ENCODE measurements at places on chromosomes 12 and 14.
A peak's percentile ranks its signal among the peaks of the same experiment; 100 is the strongest.

GRCh38 chr12:63362791-63363190, 211.8 kb upstream of the AVPR1A start:
- no peak for DNase-seq

- no peak for DNase-seq
Observed at GRCh38 chr14:22781301-22781991, 15.0 kb downstream of the OXA1L start.

- no peak for DNase-seq
Observed at GRCh38 chr12:63305901-63306875, 155.2 kb upstream of the AVPR1A start.

GRCh38 chr12:105348561-105348960, 18.1 kb downstream of the C12orf75 start:
- DNase-seq: no peak

- DNase-seq: peak; percentile 36
Observed at GRCh38 chr12:132827763-132828703, 636 bp downstream of the GOLGA3 start.

GRCh38 chr12:118637767-118638370, 261.5 kb downstream of the SUDS3 start:
- DNase-seq: no peak

GRCh38 chr14:80055226-80055625, 156.1 kb downstream of the DIO2 start:
- DNase-seq: no peak

GRCh38 chr12:74722709-74723108, 185.1 kb downstream of the ATXN7L3B start:
- no peak for DNase-seq

DNA sequence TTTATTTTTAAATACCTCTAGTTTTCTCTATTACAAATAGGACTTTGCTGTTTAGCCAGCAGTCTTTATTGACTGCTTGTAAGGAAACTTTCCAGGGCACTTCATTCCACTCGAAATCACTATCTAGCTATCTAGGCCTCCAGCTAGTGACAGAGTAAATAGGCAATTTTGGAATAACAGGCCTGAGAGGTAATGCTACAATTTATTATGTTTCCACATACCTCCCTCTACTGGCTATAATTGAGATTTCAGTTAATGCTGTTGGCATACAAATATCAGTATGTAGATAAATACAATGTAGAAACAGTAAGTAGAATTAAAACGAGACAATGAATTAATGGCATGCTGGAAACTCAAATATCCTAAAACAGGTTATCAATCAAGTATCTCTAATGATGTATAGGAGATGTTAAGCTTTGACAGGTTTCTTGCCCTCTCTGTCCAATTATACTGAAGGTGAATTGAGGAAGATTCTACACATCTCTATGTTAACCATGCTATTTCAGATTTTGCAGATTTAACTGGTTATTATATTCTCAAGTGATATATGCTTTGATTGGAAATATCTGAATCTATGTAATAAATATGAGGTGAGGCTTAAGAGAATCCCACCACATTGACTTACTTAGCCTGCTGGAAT, 7.2 kb downstream of the DTD2 start:
- DNase-seq: peak; percentile 51

DNA sequence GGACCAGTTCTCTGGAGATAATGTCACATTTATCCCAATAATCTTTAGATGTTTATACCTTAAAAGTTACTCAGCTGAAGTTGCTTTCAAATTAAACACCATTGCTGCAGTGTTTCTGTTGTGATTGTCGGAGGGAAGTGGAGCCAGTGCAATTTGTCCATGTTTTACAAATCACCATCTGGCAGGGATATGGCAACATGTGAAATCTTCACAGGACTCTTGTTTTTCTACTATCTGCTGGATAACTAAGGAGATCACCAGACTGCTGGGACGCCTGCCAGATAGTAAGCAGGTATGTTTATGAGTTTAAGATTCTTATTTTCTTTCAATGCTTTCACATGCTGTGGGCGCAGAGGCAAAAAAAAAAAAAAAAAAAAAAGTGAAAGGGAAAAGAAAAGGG, 100.3 kb upstream of the SOX5 start:
- DNase-seq: no peak

- no peak for DNase-seq
Observed at GRCh38 chr12:54945082-54945481, 39.5 kb downstream of the TESPA1 start.

DNA sequence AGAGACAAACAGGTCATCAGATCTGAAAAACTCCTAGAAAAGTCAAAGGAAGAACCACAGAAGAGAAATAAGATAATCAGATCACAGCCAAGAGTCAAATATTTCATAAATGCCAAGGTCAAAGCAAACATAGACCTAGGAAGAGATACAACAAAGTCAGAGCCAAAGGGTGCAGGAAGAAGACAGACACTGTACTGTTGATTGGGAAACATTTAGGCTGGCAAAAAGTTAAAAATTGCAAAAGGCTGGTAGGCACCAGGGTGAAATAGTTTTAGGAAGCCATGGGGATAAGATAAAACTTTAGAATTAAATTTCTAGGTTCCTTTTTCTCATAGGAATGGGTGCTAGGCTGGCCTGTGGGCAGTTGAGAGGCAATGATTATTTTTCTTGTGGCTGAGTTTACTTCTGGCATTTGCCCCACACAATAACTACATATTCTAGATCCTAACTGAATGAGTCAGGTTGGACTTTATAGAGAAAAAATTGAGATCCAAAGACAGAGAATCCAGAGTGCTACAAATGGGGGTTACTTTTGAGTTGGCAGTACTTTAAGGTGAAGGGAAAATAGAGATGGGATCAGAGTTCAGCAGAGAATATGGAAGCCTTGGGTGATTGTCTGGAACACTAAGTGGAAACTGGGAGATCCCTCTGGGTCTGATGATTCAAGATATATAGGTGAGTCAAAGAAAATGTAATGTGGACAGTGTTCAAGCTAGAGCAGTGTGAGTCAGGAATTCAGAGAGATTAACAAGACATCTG, 215.5 kb downstream of the C12orf50 start:
- DNase-seq: no peak

DNA sequence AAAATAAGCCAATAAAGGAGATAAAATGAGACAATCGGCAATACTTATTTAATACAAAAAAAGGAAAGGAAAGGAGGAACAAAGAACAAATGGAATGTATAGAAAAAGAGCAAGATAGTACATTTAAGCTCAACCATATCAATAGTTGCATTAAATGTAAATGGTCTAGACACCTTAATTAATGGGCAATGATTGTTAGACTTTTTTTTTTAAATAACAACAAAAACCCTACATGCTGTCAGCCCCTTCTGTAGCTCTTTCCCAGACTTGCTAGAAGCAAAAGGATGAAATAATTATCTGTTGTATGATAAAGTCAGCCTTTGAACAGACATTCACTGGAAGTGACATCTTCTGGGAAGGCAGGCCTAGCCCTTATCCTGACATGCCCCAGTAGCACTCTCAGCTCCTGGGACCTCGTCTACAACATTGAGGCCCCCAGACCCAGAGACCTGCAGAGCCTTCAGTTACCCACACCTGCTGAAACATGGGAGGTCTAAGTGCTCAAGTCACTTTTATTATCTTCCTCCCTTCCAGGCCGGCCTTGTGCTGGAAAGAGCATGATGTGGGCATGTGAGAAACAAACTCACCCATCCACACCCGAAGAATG, 13.4 kb downstream of the SIVA1 start:
- DNase-seq: no peak

DNA sequence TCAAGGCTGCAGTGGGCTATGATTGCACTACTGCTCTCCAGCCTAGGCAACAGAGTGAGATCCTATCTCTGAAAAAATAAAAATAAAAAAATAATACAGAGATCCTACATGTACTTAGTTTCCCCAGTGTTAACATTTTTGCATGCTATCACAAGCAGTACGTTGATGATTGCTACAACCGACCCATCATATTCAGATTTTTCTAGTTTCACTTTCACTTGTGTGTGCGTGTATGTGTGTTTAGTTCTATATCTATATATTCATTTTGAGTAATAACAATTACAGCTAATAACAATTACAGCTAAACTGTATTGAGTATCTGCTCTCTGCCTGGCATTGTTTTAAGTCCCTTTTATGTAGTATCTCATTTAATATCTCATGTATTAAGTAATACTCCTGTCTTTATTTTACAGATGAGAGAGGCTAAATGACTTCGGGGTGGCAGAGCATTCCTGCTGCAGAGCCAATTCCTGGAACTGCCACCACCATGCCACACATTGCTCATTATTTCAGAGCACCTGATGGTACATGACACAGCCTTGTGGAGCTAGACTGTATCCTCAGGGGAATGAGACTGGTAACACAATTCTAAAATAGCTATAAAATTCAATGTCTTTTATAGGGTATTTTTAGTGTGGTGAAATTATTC, 153.1 kb downstream of the BCAT1 start:
- no peak for DNase-seq

DNA sequence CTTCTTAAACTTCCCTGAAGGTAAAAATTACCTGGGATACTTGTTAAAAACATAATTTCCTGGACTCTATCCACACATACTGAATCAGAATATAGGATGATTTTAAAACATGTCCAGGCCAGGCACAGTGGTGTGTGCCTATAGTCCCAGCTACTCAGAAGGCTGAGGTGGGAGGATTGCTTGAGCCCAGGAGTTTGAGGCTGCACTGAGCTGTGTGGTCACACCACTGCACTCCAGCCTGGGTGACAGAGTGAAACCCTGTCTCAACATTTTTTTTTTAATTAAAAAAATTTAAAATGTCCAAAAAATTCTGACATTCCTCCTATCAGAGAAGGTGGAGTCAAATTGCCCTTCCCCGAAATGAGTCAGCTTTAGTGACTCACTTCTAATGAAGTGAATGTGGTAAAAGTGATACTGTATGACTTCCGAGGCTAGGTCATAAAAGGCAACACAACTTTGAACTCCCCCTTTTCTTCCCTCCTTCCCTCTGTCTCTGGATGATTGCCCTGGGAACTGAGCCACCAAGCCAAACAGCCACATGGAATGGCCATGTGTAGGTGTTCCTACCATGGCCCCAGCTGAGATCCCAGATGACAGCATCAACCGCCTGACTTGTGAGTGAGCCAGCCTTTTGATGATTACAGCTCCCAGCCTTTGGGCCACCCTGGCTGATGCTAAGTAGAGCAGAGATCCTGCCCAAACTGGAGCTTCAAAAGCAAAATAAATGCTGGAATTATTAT, 36.3 kb downstream of the LIMA1 start:
- peak; percentile 25 for DNase-seq

DNA sequence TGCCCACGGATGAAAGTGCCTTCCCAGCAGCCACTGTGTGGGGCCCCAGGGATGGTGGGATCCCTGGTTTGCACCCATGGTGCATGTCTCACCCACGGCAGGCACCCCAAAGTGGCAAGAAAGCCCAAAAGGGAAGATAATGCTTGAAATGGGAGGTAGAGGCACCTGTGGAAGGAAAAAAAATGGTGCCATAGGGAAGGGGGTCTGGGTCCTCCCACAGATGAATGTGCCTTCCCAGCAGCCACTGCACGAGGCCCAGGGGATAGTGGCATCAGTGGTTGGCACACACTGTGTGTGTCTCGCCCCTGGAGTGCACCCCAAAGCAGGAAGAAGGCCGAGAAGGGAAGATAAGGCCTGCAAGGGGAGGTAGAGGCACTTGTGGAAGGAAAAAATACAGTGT, 264.2 kb downstream of the ALG10 start:
- no peak for DNase-seq

GRCh38 chr14:68249661-68250451, 430.3 kb downstream of the RAD51B start:
- peak; percentile 51 for DNase-seq

GRCh38 chr14:105499256-105500035, 8.4 kb downstream of the TEDC1 start:
- peak; percentile 61 for DNase-seq

DNA sequence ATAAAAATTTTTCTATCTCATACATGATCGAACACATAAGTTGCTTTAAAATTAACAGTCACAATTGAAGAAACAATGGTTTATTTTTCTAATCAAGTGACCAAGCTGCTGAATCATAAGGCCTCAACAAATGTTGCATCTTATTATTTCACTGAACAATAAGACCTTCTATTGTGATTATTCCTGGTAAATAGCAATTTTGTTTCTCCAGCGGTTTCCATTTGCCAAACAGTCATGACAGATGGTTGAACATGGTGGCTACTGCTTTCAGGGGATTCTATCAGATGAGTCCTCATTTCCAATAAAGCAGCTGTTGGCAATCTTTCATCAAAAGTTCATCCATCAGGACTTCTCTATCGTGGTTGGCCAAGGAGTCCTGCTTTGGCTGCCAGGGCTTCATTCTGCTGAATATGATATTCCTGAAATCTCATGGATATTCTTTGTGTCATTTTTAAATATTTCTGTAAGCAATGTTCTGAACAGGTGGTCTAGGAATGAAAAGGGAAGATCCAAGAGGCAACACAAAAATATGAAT, 13.0 kb downstream of the TOMM20L start:
- DNase-seq: no peak

DNA sequence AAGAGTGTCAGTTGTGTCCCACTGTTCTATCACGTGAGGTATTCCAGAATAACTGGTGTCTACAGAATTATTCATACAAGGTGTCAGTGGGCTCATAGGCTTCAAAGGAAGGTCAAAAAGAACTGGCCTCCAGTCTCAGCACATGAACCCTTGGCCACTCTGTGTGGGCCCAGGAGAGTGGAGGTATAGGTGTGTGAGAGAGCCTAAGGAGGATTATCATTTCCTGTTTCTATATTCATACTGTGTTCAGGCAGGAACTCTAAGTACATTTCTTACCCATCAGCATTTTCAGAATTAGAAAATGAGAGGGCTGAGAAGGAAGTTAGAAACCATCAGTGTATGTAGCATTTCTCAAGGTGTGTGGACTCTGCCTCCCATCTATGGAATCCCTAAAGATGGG, 87.0 kb downstream of the BTG1 start:
- DNase-seq: no peak

GRCh38 chr12:46218322-46219095, 50.3 kb downstream of the SLC38A1 start:
- DNase-seq: no peak

GRCh38 chr12:2194571-2194970, 141.8 kb downstream of the CACNA1C start:
- DNase-seq: no peak

DNA sequence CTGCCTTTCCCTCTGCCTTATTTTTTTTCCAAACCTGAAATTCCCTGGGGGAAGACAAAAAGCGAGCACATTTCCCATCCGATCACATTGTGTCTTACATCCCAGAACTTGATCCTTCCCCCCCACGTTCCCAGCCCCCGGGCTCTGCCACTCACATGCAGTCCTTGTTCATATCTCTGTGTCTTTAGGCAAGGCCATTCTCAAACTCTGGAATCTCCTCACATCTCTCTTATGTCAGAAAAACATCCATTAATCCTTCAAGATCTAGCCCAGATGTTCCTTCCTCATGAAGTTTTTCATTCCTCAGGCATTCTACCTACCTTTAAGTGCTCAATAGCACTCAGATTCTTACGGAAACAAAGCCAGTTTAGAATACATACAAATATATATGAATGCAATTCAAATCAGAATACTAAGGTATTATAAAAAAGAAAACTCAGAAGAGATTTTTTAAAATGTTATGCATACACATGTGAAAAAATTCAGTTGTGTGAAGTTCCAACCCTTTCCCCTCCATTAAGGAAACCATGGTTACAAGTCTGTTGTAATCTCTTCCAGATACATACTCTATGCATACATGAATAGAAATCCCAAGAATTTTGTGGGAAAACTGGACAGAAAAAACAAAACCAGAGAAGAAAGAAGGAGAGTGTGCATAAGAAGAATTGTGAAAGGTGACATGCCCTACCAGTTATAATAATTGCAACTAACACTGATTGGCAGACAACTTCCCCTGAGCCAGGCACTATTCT, 120.3 kb downstream of the SLC38A1 start:
- DNase-seq: peak; percentile 35

- DNase-seq: no peak
Observed at GRCh38 chr14:101404426-101405170, 156.7 kb upstream of the DIO3 start.

All from eye (tissue), 1 donor.